ENCODE measurements at places on chromosomes 2 and 18.

GRCh38 chr18:67232991-67233390 is 283.5 kb downstream of the DSEL start:
- no peak for DNase-seq

DNA sequence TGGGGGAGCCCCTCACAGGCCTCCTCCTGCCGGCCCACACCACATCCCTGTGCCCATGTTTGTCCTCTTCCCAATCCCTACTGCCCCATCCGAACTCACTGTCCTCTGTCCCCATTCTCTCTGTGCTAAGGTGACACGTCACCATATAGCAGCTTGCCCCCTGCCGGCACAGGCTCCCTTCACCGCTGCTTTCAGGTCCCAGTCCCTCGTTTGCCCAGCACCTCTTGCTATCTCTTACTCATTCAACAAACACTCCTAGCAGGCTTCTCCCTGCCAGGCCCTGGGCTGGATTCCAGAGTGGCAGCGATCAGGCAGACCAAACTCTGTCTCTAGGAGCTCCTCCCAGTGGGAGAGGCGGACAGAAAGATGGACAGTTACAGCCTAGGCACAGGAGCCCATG is 74.3 kb downstream of the TFCP2L1 start:
- no peak for DNase-seq

DNA sequence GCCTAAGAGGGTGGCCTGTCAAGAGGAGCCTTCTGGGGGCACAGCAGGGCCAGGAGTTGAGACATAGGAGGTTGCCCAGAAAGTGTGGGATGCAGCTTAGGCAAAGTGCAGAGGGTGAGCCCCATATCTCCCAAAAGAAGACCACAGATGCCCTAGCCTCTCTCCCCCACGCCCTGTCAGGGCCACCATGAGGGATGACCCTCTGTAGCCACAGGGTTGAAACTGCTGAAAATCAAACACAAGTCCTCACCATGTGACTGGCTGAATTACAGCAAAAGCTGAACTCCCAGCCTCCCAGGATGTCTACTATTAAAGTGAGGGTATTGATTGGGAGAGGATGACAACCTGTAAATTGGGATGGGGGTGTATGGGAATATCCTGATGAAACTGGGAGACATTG is 37.4 kb upstream of the ARHGEF4 start:
- no peak for DNase-seq

DNA sequence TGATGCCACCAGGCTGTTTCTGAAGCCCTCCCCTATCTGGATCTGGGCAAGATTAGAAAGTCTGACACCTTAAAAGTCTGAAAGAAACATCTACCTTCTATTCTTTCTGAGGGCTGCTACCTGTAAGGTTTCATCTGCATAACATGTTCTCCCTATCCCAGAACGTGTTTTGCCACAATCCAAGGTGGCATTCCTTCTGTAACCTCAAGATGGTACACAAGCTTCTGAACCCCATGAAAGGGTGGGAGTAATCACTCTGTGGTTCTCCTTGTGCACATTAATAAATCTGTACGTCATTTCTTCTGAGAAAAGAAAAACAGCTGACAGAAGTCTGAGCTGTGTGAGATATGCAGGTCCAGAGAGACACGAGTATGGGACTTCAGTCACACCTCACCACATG is 41.8 kb upstream of the MSH6 start:
- no peak for DNase-seq

- DNase-seq, result no peak
These were observed 144.3 kb downstream of the INHBB start for GRCh38 chr2:120490091-120490798.

GRCh38 chr18:4781873-4782272 is 326.8 kb upstream of the DLGAP1 start:
- DNase-seq, result no peak

DNA sequence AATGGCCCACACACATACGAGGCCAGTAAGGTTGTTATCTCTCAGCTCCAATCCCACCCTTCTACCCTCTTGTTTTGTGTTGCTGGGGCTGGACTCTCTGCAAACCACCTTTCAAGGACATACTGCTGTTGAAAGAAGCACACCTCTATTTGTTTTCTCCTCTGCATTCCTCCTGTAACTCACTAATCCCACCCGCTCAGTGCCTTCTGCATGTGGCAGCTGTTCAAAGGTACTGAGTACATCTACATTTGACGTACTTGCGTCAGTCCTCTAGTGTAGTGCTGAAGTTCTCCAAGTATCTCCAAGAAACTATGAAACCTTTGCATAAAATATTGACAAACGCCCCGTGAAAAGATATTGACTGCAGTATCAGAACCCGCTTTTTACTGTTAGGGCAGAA is 310.6 kb downstream of the AFF3 start:
- DNase-seq, result no peak

Measured in stimulated activated CD8-positive, alpha-beta memory T cell treated with anti-CD3 and anti-CD28 coated beads, Interleukin-2, amount 100 ng/mL, for 1 hour (primary cell).